ENCODE measurements at places on chromosomes 7 and 10. TPM values are rescaled to one million over a fixed set of nuclear protein-coding genes. Genes with fewer than 3 reads are reported as not detected.

GRCh38 chr7:31850066-31850465 is 163.1 kb downstream of the PPP1R17 start:
- no peak for DNase-seq

- no peak for DNase-seq
Measured at GRCh38 chr10:131928248-131929095, 27.7 kb downstream of the PPP2R2D start.

DNA sequence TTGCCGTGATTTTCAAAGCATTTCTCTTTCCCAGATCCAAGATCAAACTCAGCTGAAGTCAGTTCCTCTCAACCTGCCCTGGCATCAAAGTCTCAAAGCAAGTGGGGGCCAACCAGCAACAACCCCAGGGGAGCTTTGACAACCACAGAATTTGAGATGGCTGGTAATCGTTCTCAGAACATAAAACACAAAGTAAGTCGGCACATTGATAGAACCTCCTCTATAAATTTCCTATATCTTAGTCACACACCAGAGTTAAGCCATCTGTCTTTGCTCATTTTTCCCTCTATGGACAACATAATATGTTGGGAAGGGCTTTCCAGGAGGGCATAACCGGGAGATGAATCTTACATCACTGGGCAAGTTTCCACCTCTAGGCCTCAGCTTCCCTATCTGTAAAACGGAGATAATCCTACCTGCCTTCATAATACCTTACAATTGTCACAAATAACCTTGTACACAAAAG is 1.2 kb upstream of the DNAJC9 start:
- no peak for DNase-seq

DNA sequence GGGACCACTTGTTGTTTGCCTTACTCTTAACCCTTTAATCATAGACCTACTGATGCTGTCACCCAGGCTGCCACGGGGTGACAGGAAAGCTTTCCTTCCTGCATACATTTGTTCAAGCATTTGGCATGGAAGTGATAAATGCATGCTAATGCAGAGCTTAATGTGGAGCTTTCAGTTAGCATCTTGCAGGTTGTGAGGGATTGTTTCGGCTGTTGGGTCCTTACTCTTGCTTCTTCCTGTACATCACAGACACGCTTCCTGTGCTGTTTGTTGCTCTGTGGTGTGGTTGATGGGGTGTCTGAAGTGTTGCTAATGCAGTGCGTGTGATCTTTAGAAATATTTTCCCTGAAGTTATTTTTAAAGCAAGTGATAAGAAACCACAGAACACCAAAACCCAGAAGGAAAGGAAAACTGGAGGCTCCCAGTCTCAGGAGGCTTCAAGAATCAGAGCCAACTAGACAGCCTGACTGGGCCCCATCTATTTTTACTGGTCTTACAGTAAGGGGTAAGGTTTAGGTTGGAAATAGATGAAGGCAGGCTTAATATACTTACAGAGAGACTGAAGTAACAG is 143.1 kb downstream of the CHN2 start:
- DNase-seq = no peak

GRCh38 chr10:59611048-59611447 is 98.6 kb downstream of the SLC16A9 start:
- DNase-seq = no peak

DNA sequence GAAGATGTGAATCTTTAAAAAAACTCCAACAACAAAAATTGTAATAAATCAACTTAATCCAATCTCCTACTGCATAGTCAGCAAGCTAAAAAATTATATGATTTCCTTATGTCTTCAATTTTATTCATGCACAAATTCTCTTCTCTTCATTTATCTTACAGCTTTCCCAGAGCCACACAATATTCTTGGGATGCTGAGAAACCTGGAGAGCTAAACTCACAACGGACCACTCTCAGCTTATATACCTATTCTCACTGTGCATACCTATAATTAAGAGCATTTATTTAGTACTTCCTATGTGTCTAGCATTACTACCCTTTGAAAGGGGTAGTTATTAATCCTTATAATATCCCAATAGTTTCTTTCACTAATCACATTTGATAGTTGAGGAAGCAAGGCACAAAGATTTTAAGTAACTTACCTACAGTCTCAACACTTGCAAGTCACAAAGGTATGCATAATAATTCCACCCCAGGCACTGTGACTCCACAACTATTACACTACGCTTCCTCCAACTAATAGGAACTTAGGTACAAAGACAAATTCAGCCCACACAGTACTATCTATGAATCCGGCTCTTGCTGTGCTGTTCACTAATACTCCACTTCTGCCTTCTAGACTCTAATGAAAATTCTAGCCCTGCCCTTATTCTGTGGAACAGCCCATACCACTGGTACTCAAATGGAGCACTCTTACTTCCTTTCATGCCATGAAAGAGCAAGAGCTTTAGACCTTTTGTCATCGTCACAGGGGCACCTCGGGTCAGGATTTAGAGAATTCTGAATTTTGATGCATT is 5.1 kb downstream of the CCDC71L start:
- no peak for DNase-seq

DNA sequence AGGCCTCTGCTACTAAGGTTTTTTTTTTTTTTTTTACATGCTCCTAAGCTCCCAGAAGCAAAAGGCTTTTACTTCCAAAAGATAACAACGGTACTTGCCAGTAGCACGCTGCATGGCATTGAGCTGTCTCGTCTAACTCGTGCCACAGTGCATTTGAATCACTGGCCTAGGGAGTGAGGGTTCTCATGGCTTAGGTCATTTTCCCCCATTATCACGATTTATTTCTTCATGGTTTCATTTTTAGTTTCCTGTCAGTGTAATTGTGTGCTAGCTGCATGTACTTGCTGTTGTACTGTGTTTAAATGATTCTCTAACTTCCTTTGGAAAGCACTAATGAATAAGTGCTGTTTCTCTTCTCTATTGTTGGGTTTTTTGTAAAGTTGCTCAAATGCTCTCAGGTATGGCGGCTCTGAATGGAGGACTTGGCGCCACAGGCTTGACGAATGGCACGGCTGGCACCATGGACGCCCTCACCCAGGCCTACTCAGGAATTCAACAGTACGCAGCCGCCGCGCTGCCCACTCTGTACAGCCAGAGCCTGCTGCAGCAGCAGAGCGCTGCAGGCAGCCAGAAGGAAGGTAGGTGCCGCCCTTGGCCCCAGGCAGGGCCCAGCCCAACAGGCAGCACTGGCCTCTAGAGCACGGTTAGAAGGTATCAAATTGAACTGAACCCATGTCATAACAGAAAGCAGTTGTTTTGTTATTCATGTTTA is 290.5 kb downstream of the USP6NL start:
- DNase-seq = no peak

Gene ANK3
- 363 TPM for total RNA-seq

Gene ASZ1
- total RNA-seq = not detected

Gene DENND2A
- total RNA-seq = 31.7 TPM

Gene PHKG1
- 2.5 TPM for total RNA-seq
